ENCODE measurements at places on chromosomes 7 and 10.

- no peak for DNase-seq
These were observed 40.5 kb downstream of the ST8SIA6 start for GRCh38 chr10:17413876-17414275.

GRCh38 chr7:107708956-107709355, 35.0 kb upstream of the CBLL1 start:
- no peak for DNase-seq

- no peak for DNase-seq
These were observed 37.6 kb downstream of the EEPD1 start for GRCh38 chr7:36190447-36191291.

GRCh38 chr10:95122736-95123135, 53.4 kb upstream of the CYP2C8 start:
- DNase-seq: no peak

GRCh38 chr10:4016214-4016740, 231.3 kb upstream of the KLF6 start:
- DNase-seq: no peak

- no peak for DNase-seq
These were observed 102.1 kb upstream of the KCND2 start for GRCh38 chr7:120170834-120171233.

GRCh38 chr7:152180587-152180986, 155.1 kb downstream of the GALNT11 start:
- DNase-seq: no peak

DNA sequence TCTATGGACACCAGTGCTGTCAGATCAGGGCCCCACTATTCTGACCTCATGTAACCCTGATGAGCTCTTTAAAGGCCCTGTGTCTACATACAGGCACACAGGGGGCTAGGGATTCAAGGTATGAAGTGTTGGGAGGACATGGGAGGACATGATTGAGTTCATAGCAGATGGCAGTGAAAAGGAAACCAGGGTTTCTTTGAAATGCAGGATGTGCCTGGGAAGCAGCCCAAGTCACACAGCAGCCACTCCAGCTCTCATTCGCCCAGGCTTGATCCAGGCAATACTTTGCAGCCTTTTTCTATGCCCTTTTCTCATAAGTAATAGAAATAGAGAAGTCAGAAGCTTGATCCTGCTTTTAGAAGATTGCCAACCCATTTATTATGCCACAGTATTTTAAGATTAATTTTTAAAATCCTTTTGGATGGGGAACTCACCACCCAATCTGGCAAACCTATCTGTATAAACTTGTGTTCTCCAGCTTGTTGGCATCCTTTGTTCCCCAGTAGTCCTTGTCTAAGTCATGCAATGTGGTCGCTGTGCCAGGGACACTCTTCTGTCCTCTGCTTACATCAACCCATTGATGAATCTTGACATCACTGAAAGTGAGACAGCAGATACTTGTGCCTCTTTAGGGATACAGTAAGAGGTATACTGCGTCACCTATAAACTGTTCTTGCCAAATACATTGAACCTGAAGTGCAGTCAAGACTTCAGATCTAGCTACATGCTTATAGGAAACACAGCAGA, 95.0 kb downstream of the TAF3 start:
- no peak for DNase-seq

- DNase-seq: no peak
These were observed 46.7 kb downstream of the CARD11 start for GRCh38 chr7:2997014-2997413.

- no peak for DNase-seq
These were observed 83.4 kb downstream of the PON1 start for GRCh38 chr7:95240921-95241320.

DNA sequence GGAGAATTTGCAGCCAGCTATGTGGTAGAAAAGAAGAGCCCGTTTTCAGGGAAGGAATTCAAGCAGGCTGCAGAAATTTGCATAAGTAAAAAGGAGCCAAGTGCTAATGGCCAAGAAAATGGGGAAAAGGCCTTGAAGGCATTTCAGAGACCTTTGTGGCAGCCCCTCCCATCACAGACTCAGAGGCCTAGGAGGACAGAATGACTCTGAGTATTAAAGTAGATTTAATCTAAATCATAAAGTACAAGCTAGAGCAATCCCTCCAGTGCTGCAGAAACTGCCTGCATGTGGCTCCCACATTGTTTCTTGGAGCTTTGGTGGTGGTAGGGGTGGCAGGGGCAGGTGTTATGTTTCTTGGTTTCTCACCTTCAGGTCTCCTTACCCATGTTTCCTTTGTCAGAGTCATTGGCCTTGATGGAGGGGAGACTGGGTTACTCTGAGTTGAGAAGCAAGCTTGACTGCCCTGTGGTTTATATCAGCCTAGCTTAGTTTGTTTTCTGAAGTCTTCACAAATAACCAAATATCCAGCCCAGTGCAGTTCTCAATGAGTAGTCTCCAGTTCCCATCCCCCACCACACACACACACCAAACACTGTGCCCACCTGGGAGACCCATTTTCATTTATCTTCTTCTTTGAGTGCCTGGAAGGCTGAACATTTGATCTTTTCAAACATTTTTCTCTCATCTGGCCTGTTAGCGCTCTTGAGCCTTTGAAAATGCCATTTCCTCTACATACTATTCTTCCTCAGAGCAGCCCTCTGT, 34.5 kb downstream of the ITPRIP start:
- no peak for DNase-seq

- no peak for DNase-seq
These were observed 478.6 kb downstream of the LRMDA start for GRCh38 chr10:75910032-75910431.

DNA sequence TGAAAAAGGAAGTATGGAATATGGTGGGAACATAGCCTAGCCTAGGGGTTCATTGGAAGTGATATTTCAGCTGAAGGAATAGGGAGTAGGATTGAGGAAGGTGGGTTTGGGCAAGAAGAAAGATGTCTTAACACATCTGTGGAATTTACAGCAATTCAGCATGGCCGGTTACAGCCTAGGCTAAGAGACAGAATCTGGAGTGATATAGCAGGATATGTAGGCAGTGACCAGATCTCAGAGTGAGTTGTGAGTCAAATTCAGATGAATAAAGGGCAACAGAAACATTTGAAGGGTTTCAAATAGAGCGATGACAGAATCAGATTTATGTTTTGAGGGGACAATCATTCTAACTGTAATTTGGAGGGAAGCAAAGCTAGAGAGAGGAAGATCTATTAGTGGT, 199.0 kb upstream of the PRPS1L1 start:
- DNase-seq: no peak

- no peak for DNase-seq
These were observed 19.9 kb downstream of the WDR86 start for GRCh38 chr7:151389768-151390597.

GRCh38 chr7:104926601-104927041, 87.4 kb upstream of the KMT2E start:
- DNase-seq: no peak

- DNase-seq: no peak
These were observed 65.9 kb downstream of the ZNF467 start for GRCh38 chr7:149707448-149707886.

- no peak for DNase-seq
These were observed 92.4 kb downstream of the KIF20B start for GRCh38 chr10:89793649-89794254.

GRCh38 chr10:44725404-44725803, 185.7 kb upstream of the TMEM72 start:
- no peak for DNase-seq

GRCh38 chr7:135109976-135110375, 37.9 kb upstream of the TMEM140 start:
- DNase-seq: no peak

GRCh38 chr7:23353172-23353571, 54.0 kb downstream of the MALSU1 start:
- DNase-seq: no peak

DNA sequence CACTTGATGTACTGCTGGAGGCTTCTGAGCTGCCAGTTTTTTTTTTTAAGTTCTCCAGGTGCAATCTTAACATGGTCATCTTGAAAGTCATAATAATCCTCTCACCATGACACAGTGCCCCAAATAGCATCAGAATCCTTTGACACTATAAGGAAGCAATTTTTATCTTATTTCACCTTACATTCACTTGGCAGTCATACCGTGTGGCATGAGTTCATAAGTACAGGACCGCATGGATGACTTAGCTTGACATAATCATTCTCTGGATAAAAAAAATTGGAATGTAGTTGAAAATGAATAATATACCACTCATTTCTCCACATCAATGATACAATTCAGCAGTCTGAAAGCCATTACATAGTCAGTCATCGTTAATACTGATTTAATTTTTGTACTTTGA, 25.6 kb upstream of the TMEM196 start:
- DNase-seq: no peak

- no peak for DNase-seq
These were observed 151.8 kb downstream of the LRRC4 start for GRCh38 chr7:127879436-127879835.

DNA sequence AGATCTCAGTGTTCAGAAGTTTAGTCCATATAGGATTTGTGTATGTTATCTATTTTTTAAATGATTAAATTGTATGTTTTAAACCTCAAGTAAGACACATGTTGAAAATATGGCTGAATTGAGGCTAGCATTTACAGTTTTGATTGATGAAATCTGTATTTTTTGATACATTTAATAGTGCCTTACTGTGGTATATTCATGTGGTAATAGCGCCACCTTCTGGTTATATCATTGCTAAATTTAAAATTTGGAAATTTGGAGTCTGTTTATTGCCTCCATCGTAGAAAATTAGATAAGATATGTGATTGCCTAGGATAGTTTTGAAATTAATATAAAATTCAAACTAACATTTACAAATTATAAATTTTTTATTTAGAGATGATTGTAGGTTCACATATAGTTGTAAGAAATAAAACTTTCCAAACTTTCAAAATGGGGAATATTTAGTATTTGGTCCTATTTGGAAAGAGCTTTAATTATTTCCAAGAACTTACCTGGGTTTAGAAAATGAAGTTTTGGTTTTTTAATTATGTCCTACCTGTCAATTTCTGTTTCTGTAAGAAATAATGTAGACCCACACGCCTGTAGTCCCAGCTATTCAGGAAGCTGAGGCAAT, 19.1 kb upstream of the ARMS2 start:
- DNase-seq: no peak

DNA sequence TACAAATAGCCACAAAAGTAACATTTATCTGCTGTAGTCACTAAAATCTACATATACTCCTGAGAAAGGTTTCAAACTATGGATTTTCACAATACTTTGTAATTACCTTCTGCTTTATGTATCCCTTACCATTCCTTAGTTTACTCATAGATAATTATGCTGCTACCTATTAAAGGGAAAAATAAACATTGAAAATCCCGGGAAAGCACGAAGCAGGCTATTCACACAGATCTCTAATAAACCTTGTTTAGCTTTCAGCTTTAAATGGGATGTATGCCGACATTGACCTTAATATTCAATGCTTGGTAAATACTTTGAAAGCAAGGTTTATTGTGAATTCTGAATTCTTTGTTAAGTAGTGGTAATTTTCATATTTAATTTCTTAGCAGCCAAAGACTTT, 58.5 kb upstream of the SMIM30 start:
- DNase-seq: no peak

- DNase-seq: no peak
These were observed 23.2 kb upstream of the PPA1 start for GRCh38 chr10:70256463-70256862.

DNA sequence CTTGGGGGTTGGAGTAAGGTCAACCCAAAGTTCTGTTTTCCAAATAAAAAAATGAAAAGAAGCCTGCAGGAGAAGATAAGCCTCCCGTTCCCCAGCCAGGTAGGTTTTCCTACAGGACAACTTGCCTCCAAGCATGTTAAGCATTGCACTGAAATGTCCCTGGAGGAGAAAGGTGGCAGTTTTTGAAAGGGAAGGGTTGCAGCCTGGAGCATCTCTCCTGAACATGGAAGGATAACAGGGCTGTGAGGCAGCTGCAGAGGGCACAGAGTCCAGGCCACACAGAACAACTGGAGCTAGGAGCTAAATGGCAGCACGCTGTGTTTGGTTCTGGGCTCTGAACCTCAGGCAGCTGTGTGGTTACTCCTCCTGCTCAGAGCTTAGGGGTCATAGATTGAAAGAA, 452.9 kb downstream of the TCERG1L start:
- DNase-seq: no peak

- no peak for DNase-seq
These were observed 39.6 kb upstream of the CACNB2 start for GRCh38 chr10:18100669-18101068.

- no peak for DNase-seq
These were observed 452.4 kb upstream of the NPVF start for GRCh38 chr7:25680636-25681035.

- DNase-seq: no peak
These were observed 3.0 kb upstream of the UPF2 start for GRCh38 chr10:12045596-12045995.

GRCh38 chr7:90584378-90584777, 11.7 kb upstream of the CDK14 start:
- DNase-seq: no peak

DNA sequence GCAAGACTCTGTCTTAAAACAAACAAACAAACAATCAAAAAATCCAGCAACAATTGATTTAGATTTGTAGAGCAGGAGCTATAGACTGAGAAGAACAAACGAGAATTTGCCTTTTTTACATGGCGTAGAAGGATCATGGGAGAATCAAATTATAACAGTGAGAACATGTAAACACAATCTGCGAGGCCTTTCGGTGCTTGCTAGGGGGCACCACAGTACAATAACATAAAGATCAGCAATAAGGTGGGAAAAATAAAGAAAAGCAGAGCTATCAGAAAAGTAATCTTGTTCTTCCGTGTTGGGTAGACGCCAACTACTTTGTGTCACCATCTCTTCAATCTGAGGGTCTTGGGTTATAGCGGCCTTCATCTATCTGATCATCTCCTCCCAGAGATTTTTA, 82.2 kb downstream of the NOD1 start:
- DNase-seq: no peak

- DNase-seq: no peak
These were observed 23.5 kb upstream of the C1QL3 start for GRCh38 chr10:16545116-16545736.

DNA sequence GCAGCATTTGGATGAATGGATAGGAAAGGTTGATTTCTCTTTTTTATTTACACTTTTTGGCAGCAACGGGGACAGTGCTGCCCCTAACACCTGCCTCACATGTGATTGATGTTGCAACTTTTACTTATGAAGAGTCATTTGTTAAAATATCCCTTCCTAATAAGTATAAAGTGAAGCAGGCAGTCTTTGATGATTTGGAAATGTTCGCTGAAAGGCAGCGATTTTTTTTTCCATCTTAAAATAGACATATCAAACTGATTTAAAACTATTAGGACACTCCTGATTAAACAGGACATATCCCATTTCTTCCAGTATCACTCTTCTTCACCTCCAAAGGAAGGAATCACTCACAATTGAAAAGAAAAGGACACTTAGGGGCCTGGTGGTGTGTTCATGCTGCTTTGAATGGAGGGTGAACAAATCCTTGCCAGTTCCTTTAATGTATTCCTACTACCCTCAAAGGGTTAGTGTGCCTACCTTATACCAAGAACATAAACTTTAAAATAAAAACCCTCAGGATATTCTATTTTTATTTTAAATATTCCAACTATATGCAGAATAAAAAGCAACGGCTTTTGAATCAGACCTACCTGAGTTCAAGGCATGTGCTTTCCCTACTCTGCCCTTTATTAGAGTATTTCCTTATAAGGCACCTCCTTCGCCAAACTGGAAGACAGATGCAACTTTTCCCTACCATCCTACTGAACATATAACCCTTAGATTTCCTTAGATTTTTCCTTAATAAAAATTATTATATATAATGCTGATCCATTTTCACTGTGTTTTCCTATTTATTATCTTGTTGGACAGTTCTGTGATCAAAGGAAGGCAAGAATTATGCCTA, 1.1 kb downstream of the ADK start:
- DNase-seq: no peak

- DNase-seq: no peak
These were observed 128.2 kb downstream of the DOCK1 start for GRCh38 chr10:127033216-127034033.

GRCh38 chr7:70356085-70356786, 758.0 kb downstream of the AUTS2 start:
- no peak for DNase-seq

Data from T follicular helper cell (primary cell).